Fibroblast of villous mesenchyme (primary cell): ENCODE measurements at places on chromosomes 6 and 20. TPM values are rescaled to one million over a fixed set of nuclear protein-coding genes. Genes with fewer than 3 reads are reported as not detected.

- no peak for DNase-seq
Observed at GRCh38 chr6:51562198-51562597, 525.2 kb downstream of the PKHD1 start.

DNA sequence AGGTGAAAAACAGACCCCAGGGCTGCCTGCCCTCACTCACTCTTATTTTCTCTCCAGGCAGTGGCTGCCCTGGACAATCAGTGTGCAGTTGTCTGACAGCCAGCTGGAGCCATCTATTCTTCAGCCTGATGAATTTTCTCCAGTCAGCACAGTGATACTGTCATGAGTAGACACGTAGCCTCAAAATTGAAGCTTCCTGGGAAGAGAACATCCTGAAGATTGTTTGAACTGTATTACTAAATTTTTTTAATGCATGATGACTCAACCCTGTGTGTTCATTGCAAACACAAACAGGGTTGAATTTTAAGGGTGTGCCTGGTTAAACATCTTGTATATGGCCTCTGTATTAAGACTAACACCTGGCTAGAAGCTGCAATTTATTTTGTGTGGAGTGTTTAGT lies 49.8 kb upstream of the STXBP5 start:
- DNase-seq = peak; percentile 63

GRCh38 chr6:106452628-106453027 lies 92.1 kb downstream of the CRYBG1 start:
- no peak for DNase-seq

- no peak for DNase-seq
Observed at GRCh38 chr6:137467211-137467610, 27.0 kb downstream of the OLIG3 start.

DNA sequence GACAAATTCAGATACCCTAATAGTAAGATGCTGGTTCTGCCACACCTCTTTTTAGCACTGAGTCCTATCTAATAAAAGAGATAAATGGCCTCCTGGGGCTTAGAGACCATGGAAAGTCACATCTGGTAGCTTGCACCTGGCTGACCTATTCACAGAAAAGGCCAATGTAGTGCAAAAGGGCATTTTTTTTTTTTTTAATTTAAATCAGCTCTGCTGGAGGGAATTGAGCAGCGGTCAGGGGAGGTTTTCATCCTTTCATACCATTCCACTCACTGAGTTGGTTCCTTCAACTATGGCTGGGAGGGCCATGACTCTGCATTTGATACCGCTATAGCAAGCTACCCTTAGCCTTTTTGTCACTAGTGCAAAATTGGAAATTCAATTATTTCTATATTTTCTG lies 20.1 kb upstream of the HS3ST5 start:
- DNase-seq = no peak

- DNase-seq = no peak
Observed at GRCh38 chr20:16388731-16389130, 184.5 kb downstream of the KIF16B start.

GRCh38 chr6:15129887-15130286 lies 116.0 kb upstream of the JARID2 start:
- DNase-seq = no peak

- no peak for DNase-seq
Observed at GRCh38 chr6:75402296-75402695, 91.3 kb downstream of the FILIP1 start.

- no peak for DNase-seq
Observed at GRCh38 chr6:149480502-149481280, 4.1 kb downstream of the ZC3H12D start.

GRCh38 chr6:155177363-155177961 lies 86.4 kb upstream of the CLDN20 start:
- peak; percentile 83 for DNase-seq

GSTA1 gene
- 0.32 TPM in 1 of 2 replicates, not detected in the other for total RNA-seq

RIMS1 gene
- total RNA-seq = 1.3 and 1.6 TPM in 2 replicates

KCNK15 gene
- total RNA-seq = 0.32 and 1.7 TPM in 2 replicates

RFX6 gene
- not detected in 2 replicates for total RNA-seq

PRPH2 gene
- 2.6 and 5.2 TPM in 2 replicates for total RNA-seq

EFCAB8 gene
- 0.32 and 1.3 TPM in 2 replicates for total RNA-seq
